Hepatic stellate cell (primary cell): ENCODE measurements at places on chromosomes 7 and 10.
A peak's percentile ranks its signal among the peaks of the same experiment; 100 is the strongest.

- no peak for DNase-seq
Observed at GRCh38 chr7:82690929-82691328, 247.4 kb upstream of the CACNA2D1 start.

GRCh38 chr7:102107474-102108104 lies 179.1 kb upstream of the SH2B2 start:
- no peak for DNase-seq

DNA sequence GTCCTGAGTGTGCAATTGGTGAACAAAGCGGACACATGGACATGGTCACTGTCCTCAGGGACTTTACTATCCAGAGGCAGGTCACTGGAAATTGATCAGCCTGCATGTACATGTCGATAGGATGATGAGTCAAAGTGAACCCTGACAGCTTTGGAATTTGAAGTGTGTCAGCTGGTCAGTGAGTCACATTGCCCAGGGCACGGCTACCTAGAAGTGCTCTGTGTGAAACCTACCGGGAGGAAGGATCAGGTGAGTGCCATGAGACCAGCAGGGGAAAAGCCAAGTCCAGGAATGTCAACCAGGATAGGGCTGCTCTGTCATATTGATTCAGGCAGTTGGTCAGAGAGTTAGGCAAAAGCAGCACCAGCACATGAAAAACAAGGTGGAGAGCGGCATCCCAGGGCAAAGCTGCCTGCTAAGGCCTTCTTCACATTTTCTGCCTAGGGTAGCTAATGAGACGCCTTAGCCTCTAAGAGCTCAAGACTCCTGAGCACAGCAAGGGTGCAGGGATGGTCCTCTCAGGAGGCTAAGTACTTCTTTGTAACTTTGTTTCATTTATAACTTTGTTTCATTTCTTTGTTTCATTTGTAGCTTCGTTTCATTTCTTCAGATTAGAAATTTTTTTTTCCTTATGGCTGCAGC lies 19.4 kb upstream of the PDCD4 start:
- no peak for DNase-seq

GRCh38 chr10:63713191-63714144 lies 192.3 kb downstream of the REEP3 start:
- no peak for DNase-seq

GRCh38 chr7:55508221-55509011 lies 63.9 kb downstream of the VOPP1 start:
- no peak for DNase-seq

DNA sequence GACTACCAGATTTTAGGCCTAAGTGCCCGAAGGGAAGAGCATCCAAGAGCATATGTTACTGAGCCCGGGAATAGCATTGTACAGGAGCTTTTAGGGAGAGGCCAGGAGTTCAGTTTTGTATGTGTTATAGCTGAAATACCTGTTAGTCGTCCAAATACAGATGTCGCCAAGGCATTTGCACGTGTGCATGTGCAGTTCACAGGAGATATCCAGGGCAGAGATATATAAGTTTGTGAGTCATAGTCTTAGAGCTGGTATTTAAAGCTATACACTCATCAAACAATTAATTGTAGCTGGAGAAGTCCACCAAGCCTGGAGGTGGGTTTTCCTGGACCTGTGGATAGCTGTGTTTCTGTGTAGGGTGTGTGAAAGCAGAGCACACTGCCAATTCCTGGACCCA lies 394.0 kb upstream of the FZD8 start:
- DNase-seq = no peak

- DNase-seq = peak; percentile 26
Observed at GRCh38 chr10:78196964-78197363, 163.3 kb downstream of the RPS24 start.

DNA sequence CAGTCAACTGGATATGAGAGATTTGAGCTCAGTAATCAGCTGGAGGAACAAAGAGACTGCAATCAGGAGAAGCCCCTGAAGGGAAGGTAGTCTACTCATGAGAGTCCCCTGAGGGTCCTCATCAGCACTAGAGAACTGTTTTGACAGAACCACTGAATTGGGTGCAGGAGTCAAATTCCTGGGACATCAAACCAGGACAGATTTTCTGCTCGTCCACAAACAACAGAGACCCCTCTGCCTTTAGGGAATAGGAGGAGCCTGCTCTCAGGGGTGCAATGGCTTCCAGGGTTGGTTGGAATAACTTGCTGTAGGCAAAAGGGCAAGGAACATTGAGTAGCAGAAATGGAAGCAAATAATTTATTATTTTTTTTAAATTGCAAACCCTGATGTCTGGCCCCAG lies 21.9 kb upstream of the NEUROD6 start:
- DNase-seq = no peak

DNA sequence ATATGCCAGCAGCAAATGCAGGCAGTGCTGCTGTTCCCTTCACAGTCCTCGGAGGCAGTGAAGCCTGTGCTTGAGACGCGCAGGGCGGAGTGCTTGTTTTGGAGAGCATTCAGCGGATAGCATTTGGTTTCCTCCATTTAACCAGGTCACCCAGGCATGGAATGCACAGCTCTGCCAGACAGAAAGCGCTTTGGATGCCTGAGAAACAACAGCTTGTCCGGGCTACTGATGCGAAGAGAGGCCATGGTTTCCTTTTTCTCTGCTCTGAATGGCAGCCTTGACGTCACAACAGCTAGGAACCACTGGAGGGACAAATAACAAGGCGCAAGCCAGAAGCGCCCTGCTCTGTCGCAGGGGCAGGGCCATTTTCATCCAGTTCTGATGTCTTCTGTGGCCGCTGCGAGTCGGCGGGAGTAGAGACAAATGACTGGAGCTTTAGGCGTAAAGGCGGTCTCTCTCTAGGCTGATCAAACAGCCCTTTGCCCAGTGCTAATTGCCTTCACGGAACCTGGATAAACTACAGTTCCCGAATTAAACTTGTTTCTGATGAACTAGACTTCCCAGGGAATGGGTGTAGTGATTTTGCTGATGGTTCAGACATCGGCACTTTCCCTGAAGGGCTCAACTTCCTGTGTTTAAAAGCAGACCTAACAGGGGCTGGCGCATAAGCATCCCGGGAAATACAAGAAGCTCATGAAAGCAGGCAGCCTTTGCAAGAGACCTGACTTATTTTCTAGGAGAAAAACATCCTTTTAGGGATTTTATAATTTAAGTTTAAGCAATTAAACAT lies 187.6 kb upstream of the KLF14 start:
- no peak for DNase-seq

DNA sequence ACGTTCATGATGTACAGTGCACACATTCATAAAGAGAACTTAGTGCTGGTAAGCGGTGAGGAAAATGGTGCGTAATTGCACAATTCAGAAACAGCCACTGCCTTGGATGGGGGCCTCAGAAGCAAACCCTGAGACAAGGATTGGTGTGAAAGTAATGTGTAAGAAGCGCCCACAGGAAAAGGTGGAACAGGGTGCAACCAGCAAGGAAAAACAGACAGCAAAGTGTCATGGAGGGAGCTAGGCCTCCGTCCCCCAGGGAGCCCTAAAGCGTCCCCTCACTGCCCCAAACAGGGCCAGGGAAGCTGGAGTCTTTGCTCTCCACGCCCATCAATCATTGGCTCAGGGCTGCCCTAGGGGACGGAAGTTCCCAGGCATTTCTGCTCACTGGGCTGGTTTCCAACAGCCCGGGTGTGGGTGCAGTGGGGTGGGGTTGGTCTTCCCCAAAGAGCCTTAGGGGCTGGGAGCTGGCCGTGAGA lies 9.6 kb upstream of the C10orf105 start:
- DNase-seq = no peak

DNA sequence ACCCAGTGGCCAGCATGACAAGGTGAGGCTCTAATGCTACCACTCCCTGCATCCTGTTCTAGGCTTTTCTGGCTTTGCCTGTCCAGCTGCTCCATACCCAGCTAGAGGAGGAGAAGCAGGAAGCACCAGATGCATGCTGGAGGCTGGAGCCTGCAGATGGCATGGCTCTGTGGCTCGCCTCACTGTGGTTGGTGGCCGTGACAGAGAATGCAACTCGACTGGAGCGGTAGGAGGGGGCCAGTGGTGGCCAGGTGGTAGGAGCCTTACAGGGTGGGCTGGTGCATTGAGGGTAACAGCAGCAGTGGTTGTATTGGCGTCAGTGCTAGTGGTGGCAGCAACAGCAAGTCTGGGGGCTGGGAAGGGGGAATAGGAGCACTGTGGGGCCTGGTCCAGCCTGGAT lies 128.6 kb downstream of the ZNF248 start:
- no peak for DNase-seq

DNA sequence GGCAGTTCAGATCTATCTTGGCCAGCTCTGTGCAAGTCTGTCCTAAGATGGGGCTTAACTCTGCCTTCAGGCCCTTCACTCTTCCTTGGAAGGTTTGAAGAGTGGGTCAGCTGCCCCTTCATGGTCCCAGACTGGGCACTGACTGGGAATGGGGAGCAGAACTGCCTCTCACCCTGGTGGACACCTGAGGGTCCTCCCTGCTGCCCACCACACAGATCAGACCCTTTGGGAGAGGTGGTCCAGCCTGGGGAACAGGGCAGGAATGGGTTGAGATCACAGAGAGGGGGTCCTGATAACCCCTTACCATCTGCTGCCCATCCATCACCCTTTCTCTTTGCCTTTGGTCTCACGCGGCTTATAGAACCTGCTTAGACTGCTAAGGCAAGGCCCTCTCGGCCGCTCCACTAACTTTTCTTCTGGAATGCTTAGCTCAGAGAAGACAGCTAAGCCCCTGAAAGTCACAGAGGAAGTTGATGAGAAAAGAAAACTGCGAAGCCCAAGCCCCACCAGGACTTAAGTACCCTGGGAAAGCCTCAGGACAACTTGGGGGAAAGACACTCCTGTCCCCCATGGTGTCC lies 402 bp upstream of the CDHR1 start:
- no peak for DNase-seq

DNA sequence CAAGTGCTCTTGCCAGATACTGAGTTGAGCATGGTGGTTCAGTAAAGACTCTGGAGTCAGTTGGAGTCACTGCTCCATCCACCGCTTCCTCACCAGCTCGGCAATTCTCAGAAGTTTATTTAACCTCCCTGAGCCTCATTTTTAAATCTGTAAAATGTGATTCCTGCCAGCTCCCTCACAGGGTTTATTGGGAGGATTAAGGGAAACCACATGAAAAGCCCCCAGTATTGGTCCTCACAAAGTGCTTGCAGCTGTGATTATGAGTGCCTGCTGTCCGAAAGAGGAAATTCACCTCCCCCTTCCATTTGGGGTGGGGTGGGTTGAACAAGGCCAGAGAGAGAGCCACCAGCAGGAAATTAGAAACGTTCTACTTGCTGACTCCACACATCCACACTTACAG lies 99.0 kb downstream of the AOAH start:
- no peak for DNase-seq

GRCh38 chr10:15571575-15571974 lies 148.1 kb downstream of the ITGA8 start:
- DNase-seq = no peak

GRCh38 chr10:61454541-61454940 lies 1.4 kb upstream of the TMEM26 start:
- no peak for DNase-seq

- no peak for DNase-seq
Observed at GRCh38 chr10:72335394-72336258, 19.1 kb downstream of the DNAJB12 start.

DNA sequence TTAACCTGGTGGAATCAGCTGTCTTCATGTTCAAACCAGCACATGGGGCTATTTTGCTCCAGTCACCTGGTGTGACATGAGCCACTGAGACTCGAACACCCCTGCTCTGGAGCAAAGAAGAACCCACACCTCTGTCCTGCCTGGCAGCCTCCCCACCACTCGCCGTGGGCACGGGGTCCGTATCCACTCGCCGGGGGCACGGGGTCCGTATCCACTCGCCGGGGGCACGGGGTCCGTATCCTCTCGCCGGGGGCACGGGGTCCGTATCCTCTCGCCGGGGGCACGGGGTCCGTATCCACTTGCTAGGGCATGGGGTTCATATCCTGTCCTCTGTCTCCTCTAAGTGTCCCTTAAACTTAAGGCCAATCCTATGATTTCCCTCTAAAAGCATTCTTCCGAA lies 558.7 kb downstream of the PTPRN2 start:
- no peak for DNase-seq

- DNase-seq = peak; percentile 7
Observed at GRCh38 chr7:84336303-84336702, 141.7 kb upstream of the SEMA3A start.

DNA sequence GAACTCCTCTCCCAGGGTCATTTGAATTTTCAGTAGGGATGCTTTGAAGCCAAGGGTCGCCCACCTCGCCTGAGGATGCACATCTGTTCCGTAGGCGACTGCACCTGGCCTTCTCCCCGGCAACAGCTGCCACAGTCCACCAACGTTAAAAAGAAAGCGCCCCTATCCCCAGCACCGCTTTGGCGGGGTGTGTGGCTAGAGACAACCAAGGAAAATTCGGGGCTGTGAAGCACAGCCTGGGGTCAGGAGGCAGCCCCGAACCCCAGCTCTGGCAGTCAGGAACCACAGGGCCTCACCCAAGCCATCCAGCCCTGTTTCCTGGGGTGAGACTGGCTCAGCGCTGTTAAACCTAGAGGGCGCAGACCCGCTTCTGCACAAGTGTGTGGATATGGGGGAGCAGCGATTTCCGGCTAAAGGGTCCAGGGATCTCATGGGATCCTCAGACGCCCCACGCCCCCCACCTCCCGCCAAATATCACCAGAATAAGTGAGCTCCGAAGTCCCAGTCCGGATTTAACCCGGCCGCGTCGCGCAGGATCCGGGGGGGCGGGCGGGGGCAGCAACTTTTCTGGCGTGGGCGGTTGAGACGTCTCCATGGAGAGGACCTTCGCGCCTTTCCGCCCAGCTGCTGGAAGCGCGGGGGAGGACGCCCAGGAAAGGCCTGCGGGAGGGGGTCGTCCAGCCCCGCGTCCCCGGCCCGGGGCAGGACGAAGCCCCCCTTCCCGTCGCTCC lies 822 bp downstream of the ZC3HAV1L start:
- peak; percentile 54 for DNase-seq

DNA sequence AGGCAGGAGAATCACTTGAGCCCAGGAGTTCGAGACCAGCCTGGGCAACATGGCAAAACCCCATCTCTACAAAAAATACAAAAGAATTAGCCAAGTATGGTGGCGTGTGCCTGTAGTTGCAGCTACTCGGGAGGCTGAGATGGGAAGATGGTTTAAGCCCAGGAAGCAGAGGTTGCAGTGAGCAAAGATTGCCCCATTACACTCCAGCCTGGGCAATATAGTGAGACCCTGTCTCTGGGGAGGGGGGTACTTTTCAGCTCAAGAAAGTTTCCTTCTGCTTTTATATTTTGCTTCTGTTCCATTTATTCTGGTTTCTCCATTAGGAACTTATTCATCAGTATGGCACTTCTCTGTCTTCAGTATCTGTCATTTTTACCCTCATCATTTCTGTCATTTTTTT lies 48.6 kb downstream of the COA1 start:
- DNase-seq = no peak

DNA sequence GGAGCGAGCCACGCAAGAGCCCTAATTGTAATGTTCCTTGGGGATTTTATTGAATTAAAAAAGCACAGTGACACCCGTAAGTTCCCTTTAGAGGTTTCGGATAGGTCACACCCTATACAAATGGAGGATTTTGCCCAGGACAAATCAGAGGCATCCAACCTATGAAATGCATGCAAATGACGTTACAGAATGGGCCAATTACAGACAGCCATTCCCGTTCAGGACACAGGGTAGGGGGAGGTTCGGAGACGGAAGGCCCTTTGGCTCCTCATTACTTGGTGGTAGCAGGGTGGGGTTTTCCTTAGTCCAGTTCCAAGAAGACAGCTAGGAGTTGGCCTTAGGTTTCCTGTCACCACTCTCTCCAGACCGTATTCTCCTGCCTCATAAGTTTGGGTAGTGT lies 754.1 kb downstream of the IPMK start:
- no peak for DNase-seq

GRCh38 chr7:82158327-82158726 lies 285.2 kb downstream of the CACNA2D1 start:
- no peak for DNase-seq

GRCh38 chr7:20482071-20482470 lies 133.4 kb upstream of the ABCB5 start:
- DNase-seq = no peak

- DNase-seq = no peak
Observed at GRCh38 chr10:47178537-47179290, 121.3 kb upstream of the GDF10 start.
